Type B pancreatic cell (in vitro differentiated cells): ENCODE measurements at places on chromosomes 6 and 20.

DNA sequence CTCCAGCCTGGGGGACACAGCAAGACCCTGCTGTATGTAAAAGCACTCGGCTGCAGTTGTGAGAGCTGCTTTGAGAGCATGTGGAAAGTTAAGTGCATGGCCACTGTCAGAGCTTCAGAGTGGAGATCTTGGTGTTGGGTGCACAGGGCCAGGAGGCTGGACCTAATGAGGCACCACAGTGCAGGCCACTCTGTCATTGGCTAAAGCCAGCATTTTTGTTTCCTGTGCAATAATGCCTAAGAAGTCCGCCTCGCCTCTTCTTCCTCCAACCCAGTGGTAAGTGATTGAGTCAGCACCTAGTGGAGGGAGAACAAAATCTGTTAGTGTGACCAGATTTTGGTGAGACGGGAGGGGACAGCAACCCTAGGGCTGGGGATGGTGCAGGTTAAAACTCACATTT, 60.6 kb downstream of the SSR1 start:
- DNase-seq, result no peak

GRCh38 chr6:143164565-143165105, 103.9 kb downstream of the AIG1 start:
- DNase-seq, result no peak

GRCh38 chr6:155154158-155154830, 109.5 kb upstream of the CLDN20 start:
- DNase-seq, result no peak

- no peak for DNase-seq
Observed at GRCh38 chr6:12572896-12573827, 143.4 kb upstream of the PHACTR1 start.

DNA sequence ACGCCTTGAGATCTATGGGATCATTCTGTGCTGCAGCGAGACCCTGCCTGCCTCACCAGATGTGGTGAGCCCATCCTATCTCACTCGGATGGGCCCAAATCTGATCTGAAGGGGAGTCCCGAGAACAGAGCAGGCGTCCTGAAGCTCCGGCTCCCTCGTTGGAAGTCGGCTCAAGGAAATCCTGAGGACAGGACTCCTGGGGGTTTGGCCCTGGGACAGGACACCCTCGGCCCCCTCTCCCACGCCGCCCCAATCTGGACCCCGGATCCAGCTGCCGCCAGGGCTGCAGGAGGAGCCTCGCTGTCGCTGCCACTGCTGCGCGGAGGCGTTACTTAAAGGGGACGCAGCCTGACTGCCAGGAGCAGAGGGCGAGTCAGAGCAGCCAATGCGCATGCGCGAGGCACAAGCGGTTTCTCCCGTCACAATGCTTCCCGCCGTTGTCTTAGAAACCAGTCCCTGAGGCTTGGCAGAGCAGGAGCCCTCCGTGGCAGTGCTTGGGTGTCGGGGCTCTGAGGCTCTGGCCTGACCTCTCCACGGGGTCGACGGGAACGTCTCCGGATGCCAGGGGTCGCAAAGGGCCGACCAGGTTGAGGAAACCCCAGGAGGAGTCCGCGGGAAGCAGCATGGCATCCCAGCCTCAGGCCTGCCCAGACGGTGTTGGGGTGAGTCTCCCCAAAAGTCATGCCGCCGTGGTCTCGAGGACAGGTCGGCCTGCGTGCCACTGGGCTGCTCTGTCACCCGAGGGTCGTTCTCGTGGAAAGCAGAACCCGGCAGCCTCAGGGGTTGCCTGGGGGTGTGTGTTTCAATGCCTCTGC, 1567.8 kb upstream of the DEFB115 start:
- no peak for DNase-seq

DNA sequence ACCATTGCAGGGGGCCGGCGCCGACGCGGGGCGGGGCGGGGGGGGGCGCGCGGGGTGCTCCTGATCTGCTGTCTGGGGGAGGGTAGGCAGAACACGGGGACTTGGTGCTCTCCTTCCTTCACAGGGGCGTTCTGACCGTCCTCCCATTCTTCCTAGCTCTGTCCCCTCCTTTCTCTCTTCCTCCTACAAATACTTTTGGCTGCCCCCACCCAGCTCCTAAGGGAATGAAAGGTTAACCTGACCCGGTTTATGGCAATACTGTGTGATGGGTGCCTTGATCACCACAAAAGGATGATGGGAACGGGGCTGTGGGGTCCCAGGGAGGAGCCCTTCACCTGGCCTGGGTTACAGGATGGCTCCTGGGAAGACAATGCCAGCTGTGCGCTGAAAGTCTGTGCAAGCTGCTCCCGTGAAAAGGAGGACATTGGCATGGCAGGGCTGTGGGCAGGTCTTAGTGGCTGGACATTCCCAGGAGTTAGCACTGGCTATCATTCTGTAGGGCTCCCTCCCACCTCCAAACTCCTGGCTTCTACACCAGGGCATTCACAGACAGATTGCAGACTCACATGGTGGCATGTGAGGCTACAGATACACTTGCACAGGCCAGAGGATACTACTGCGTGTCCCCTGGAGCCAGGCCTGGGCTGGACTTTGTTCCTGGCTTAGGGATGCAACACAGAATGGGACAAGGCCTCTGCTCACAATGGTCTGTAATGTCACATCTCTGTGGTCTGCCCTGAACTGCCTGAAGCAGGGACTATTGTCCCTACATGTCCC, 1.9 kb upstream of the TPD52L2 start:
- no peak for DNase-seq

- no peak for DNase-seq
Observed at GRCh38 chr6:65638047-65638831, 68.8 kb downstream of the EYS start.

DNA sequence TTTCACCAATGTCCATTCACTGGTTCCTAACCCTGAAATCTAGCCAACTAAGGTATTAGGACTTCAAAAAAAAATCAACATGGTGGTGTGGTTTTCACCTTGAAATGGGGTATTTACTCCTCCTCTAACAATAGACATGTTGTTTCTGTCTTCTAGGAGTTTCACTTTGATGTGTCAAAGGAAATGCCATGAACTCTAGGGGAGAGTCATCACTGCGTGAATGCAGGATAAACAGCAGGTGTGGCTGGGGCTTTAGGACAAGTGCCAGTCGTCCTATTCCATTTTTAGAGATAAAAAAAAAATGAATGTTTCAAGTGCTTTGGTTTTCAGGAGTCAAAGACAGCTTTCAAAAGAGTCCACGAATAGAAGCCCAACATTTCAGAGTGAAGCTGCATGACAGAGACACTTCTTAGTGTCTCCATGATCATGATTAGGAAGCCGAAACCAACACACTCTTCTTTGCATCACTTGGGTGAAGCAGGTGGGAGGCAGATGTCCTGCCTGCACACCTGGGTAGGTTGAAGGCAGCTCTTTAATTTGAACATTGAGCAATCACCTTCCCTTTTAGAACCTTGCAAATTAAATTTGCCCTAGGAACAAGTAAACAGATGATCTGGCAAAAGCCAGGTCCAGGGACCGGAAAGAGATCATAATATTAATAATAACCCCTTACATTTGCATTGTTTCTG, 328.5 kb upstream of the PRDM1 start:
- no peak for DNase-seq

- no peak for DNase-seq
Observed at GRCh38 chr20:1383623-1384404, 9.0 kb downstream of the FKBP1A start.

- no peak for DNase-seq
Observed at GRCh38 chr6:92647630-92648029, 771.7 kb downstream of the EPHA7 start.

GRCh38 chr20:63941282-63942081, 14.7 kb downstream of the UCKL1 start:
- DNase-seq, result no peak

DNA sequence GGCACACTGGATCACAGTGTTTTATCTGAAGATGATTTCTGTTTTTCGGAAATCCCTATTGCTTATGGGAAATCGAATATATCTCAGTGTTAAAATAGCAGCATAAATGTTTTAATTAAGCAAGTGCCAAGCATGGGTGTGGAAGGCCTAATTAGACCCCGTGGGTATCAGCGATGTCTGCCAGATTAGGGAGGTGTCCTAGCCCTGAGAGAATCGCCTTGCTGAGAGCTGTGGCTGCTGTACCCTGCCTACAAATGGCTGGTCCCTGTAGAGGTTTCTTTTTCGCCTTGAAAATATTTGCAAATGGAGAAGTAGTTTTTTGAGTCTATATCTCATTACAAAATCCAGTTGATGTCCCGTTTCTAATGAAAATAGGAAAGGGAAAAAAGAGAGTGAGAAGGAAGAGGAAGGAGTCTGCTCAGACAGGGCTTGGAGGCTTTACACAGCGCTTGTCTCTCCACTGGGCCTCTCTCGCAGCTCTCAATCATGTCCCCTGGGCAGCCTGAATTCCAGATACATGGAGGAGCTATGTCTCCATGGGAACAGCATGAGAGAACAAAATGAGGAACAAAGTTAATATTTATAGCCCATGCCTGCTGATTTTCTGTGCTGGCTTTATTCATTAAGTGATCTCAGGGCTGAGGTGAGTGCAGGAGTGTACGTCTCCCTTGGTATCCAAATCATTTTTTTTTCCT, 35.2 kb upstream of the BCLAF1 start:
- no peak for DNase-seq

DNA sequence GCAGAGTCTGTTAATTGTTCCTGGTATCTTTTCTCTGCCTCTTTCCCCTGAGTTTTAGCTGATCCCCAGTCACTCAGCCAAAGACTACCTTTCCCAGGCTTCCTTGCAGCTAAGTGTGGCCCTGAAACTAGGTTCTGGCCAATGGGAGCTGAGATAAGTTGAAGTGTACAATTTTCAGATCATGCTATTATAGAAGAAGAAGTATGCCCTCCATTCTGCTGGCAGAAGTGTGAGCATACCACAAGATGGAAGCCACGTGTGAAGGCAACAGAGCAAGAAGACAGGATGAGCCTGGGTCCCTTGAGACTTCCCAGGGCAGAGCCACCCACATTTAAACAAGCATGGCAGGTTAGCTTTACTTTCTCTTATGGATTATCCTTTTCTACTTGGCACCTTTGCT, 273.2 kb downstream of the HIVEP2 start:
- no peak for DNase-seq

DNA sequence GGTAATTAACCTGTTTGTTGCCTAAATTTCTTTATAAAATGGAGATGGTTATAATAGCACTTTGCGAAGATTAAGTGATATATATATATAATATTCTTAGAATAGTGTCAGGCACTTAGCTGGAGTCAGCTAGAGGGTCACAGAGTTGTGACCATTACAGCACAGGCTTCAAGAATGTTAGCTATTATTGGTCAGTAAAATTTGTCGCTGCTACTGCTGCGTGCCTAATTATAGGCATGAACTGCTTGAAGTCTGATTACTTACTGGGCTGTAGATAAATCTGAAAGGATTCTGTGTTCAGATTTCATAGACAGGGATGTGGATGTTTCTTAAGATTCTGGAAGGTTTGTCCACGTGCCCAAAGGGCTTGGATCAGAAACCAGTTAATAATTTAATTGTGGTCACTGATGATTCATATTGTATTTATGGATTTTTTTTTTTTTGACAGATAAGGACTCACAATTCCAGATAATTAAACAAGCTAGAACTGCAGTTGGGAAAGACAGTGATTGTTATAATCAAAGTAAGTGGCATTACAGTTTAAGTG, 4.7 kb downstream of the SNRNP48 start:
- no peak for DNase-seq

- DNase-seq, result no peak
Observed at GRCh38 chr6:7129360-7129759, 21.6 kb downstream of the RREB1 start.

DNA sequence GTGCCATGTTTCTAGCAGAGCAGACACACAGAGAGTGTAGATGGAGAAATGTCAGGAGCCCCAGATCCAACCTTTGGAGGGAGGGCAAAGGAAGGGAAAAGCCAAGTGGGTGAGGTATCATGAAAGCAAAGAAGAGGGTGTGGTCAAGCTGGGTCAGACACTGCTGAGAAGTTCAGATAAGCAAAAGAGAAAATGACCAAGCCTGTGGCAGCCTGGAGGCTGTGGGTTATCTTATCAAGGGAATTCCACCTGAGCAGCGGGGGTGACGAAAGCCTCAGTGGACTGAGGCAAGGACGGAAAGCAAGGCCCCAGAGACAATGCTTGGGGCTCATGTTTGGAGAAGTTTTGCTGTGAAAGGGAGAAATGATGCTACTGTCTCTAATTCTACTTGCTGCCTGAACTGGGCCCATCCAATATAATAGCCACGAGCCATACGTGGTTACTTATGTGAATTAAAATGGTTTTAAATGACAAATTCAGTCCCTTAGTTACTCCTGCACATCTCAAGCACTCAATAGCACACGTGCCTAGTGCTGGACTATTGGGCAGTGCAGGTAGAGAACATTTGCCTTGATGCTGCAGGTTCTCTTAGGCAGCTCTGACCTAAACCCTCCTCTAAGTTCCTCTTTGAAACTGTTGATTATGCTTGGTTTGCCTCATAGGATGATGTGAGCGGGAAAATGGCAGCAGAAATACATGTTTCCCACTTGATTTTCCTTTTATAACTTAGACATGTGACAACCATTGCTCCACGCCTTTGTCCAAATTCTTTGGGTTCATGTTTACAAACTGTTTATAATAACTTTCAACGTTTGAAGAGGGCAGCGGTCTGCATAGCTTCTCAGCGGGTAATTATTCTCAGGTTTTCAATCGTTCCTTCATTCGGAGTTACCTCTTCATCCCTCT, 63.7 kb downstream of the SLC22A23 start:
- DNase-seq, result no peak

DNA sequence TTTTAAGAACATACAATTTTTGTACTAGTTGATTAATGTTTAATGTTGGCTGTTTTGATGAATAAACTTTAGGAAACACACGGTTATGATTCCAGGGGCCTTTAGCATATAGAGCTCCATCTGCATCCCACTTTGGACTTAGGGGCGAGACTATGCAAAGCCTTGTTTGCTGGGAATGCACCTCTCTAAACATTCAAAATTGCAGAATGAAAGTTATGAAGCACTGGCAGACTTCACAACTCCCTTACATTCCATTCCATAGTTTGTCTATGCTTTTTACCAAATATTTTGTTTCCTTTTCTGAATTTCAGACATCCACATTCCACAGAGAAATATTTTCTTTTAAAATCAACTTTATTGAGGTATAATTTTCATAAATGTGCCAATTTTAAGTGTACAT, 10.3 kb upstream of the TCP11 start:
- DNase-seq, result no peak

GRCh38 chr6:140050101-140050995, 675.9 kb upstream of the CITED2 start:
- DNase-seq, result no peak
